Astrocyte (in vitro differentiated cells and primary cell): ENCODE measurements at places on chromosomes 5 and 9.

- DNase-seq: peak; percentile 36
These were observed 4.8 kb downstream of the DNAJB5 start for GRCh38 chr9:34994260-34994899.

GRCh38 chr5:12616093-12616492, 711.8 kb upstream of the CTNND2 start:
- DNase-seq: no peak

DNA sequence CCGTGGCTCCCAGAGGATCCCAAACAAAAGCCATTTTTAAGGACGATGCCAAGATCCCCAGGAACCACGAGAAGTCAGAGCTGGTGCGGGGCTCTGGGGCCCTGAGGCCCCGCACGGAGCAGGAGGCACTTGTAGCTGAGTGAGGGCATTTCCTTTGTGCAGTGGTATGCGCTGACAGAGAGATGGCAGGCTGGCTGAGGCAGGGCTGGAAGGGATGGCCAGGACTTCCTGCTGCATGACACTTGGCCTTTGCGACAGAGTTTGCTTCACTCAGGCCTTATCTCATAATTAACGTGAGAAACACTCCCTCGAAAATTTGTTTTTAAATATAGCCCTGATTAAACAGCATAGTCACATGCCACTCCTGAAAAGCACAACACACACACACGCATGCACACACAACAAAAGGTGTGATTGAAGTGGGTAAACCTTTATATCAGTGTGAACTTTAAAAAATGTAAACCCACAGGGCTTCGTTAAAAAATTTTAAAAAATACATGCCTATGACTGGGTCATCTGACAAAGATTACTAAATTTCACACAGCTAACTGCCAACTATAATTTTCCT, 536.6 kb downstream of the PDE4D start:
- no peak for DNase-seq

GRCh38 chr5:160341309-160341870, 29.0 kb upstream of the CCNJL start:
- no peak for DNase-seq

GRCh38 chr9:130823435-130823834, 11.6 kb upstream of the ABL1 start:
- peak; percentile 57 for DNase-seq
